Activated T-cell treated with anti-CD3 and anti-CD28 coated beads for 48 hours (primary cell): ENCODE measurements at places on chromosomes 7 and 10.

- peak; percentile 25 for DNase-seq
These were observed 91.5 kb downstream of the FOXL3 start for GRCh38 chr7:381211-382042.

DNA sequence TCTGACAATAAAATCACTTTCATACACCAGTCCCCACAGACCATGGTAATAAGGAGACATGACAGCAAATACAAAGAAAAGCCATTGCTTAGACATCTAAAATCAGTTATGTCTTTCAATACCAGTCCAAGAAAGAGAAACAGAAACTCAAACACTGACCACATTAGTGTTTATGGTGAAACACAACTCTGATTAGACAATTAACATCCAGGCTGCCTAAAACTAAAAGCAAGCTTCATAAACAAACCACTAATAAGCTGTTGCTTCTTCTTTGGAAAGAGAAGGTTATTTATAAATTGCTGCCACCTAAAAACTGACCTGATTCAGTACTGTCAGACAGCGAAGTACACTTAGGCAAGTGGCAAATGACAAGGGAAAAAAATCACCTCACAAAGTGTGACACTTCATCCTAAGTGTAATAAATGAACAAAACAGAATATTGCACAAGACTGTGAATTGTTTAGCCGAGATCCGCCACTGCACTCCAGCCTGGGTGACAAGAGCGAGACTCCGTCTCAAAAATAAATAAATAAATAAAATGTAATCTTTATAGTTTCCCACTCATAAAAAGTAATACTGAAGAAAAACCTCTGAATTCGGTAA, 277.4 kb downstream of the PARD3 start:
- DNase-seq = no peak

DNA sequence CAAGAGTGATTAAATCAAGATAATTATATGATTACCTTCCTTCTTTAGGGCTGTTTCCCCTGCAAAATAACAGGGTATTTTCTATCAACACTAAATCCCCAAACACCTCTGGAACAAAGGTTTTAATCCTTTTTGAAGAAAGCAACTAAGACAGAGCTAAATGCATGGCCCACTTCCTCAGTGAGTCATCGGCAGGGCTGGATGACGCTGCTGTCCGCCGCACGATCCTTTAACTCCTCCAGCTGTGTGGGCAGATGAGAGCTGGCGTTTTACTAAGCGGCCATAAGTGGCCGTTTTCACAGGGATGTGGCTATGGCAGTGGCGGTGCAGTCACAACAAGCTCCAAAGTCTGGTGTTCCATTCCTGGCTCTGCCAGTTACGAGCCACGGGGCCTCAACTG, 76.0 kb upstream of the C1QL3 start:
- no peak for DNase-seq

DNA sequence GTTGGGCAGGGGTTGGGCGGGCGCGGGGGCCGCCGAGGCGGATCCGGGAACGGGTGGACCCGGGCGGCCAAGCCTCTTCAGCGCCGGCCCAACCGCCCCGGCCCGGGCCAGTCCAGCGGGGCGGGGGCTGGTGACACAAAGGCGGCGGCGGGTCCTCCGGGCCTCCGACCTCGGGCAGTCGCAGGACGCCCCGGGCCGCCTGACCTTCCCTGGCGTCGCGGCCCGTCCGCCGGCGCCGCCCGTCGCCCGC, 54.2 kb downstream of the METTL2B start:
- DNase-seq = no peak

DNA sequence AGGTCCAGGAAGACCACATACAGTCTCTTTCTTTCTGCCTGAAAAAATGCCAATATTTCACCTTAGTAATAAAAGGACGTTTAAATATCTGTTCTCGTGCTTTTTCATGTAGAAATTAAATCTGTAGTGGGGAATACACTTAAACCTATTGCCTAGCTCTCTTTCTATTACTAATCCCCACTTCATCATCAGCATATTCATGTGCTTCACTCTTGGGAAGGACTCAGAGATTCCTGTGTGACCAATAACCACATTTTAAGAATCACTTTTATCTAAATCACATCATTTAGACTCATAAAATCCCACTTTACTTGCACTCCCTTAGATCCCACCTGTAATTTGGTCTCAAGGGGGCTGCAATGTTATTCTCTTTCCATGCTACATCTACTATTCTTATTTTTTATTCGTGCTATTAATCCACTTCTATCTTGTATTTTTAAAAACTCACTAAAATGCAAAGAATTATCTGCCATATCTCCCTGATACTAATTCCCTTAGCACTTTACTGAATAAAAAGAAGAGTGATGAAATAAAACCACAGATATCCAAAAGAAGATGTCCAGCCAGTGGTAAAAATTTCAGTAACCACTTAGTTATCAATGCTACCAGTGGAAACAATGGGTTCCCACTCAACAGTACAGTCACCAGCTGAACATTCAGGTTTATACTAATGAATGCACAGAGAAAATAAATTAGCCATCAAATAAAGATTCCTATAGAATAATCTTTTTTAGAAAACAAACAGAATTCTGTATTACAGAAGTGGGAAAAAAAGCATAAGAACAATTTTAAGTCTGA, 102.1 kb downstream of the PPP1R17 start:
- DNase-seq = no peak

DNA sequence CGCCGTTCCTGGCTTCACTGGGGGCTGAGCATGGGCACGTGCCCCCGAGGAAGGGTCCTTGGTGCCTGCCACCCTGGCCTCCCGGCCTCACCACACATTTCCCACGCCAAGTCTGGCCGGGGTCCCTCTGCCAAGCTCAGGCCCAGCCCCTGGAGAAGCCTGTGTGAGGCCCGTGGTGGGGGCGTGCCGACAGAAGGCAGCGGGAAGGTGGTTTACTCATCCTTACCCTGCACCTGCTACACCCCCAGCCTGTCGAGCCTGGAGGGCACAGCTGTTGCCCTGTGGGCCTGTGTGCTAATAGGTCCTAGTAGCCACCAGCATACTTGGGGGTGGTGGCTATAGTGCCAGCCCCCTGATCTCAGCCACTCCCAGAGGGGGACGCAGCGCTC, 46.7 kb downstream of the NKX6-2 start:
- no peak for DNase-seq

DNA sequence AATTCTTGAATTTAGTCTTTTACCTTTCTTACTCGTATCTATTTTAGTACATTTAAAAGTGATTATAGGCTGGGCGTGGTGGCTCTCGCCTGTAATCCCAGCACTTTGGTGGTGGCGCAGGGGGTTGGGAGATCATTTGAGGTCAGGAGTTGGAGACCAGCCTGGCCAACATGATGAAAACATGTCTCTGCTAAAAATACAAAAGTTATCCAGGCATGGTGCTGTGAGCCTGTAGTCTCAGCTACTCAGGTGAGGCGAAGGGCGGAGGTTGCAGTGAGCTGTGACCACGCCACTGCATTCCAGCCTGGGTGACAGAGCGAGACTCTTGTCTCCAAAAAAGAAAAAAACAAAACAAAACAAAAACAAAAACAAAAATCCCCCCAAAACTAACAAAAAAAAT, 12.2 kb downstream of the PRKCQ start:
- no peak for DNase-seq

DNA sequence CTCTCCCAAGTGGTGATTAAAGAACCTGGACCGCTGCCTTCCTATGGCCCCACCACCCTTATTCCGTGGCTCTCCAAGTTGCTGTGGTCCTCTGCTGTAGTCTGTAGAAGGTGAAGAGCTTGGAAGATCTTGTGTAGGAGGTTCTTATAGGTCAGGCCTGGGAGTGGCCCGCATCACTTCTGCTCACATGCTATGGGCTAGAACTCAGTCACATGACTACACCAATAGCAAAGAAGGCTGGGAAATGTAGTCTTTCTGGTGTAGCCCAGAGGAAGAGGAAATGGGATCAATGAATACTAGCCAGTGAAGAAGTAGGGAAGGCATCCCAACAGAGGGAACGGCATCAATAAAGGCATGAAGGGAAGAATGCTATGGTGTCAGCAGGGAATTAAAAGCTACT, 41.3 kb upstream of the AOAH start:
- DNase-seq = no peak

DNA sequence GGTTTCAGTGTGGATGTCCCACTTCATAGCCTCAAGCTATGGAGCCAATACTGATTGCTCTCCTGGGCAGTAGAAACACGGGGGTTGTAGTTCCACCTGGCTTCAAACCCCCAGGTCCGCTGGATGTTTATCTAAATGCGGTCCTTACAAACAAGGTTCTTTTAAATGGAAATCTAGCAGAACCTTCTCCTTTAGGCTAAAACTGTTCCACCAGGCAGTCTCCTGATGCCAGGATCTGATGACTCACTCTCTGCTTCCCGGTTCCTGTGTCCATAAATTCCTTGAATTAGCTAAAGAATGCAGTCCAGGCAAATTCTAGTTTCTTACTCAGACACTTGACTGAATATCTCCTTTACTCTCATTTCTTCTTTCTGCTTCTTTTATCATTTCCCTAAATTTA, 108.4 kb upstream of the FAM3C start:
- no peak for DNase-seq

- no peak for DNase-seq
These were observed 1012.8 kb downstream of the LRMDA start for GRCh38 chr10:76444034-76444800.
